Activated CD8-positive, alpha-beta T cell treated with anti-CD3 and anti-CD28 coated beads, Interleukin-2, amount 10 ng/mL, durations not matched to agents 7 days and 5 days (primary cell): ENCODE measurements at places on chromosomes 3 and 15. TPM values are rescaled to one million over a fixed set of nuclear protein-coding genes. Genes with fewer than 3 reads are reported as not detected.

Gene REC114
- not detected for total RNA-seq

DNA sequence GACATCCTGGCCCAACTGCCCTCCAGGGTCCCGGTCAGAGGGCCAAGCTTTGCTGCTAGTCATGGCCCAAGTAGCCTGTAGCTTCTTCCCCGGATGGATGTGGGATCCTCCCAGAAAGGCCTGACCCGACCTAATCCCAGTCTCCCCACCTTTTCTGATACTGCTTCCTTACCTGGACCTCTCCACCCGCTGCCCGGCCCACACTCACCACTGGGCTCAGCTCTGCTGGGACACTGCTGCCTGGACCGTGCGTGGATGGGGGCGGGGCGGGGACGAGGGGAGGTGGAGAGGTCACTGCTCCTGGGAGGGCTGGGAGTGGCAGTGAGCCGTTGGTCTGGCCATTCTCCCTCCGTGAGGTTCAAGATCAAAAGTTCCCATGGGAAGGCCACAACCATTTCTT lies 40.3 kb upstream of the FURIN start:
- H3K27ac ChIP-seq: peak overlapping the region; percentile 46
- H3K4me3 ChIP-seq: no peak overlapping the region

Gene PLS1
- total RNA-seq: 2.3 TPM

DNA sequence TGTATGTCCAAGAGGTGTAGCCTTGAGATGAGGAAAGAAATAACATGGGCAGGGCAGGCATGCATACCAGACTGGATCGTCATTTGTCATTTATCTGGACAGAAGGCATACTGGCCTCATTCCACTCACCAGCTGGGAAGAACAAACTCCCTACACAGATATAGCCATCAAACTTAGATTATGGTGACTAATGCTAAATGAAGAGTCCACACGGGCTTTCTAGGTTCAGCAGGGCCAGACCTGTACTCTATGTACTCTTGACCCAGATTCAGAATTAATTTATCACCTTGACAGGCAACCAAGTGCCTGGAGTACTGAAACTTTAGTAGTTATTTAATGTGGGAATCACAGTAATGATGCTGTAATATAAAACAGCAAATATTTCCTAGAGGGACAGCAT lies 164.3 kb upstream of the IL12A start:
- H3K27me3 ChIP-seq: peaks cover 3% of the 10 kb centered on the region
- no peak overlapping the region for H3K4me3 ChIP-seq
- no peaks in the 10 kb centered on the region for H3K4me1 ChIP-seq
- DNase-seq: no peak
- no peak overlapping the region for H3K27ac ChIP-seq
- no peaks in the 10 kb centered on the region for H3K36me3 ChIP-seq

DNA sequence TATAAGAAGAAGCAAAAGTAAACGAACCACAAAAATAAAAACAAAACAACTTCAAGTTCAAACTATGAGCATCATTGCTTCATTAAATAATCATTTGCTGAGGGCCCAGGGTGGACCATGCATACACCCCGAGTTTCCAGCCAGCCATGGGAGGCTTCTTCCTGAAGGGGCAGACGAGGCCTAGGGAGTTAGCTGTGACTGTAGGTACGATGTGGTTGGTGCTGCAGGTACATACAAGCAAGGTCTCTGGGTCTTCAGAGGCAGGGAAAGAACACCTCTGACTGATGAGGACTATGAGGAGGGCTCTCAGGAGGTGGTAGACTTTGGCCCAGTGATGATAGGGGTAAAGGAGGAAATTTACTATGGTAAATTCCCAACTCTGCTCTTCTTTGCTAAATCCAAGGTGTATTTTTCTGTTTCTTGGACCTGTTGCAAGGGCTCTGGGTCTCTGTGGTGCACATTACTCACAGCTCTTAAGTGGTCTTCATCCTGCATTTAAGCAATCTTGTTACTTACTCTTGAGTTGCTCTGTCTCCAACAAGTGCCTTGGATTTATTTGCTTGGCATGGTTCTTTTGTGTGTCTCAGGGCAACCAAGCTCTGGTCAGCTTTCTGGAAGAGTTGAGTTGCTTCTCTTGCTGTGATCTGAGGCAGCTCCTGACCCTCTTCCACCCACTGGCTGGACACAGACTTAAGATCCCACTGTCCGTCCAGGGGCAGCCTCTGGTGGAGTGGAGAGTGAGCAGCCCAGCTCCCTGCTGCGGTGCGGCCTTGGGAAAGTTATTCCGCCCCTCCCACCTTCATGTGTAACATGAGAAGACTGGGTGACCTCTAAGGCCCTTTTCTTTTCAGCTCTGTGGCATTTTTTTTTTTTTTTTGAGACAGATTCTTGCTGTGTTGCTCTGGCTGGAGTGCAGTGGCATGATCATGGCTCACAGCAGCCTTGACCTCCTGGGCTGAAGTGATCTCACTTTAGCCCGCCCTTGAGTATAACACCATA lies 56.1 kb upstream of the KIF23 start:
- no peaks in the 10 kb centered on the region for H3K27me3 ChIP-seq
- H3K36me3 ChIP-seq: no peaks in the 10 kb centered on the region
- no peak overlapping the region for H3K27ac ChIP-seq

DNA sequence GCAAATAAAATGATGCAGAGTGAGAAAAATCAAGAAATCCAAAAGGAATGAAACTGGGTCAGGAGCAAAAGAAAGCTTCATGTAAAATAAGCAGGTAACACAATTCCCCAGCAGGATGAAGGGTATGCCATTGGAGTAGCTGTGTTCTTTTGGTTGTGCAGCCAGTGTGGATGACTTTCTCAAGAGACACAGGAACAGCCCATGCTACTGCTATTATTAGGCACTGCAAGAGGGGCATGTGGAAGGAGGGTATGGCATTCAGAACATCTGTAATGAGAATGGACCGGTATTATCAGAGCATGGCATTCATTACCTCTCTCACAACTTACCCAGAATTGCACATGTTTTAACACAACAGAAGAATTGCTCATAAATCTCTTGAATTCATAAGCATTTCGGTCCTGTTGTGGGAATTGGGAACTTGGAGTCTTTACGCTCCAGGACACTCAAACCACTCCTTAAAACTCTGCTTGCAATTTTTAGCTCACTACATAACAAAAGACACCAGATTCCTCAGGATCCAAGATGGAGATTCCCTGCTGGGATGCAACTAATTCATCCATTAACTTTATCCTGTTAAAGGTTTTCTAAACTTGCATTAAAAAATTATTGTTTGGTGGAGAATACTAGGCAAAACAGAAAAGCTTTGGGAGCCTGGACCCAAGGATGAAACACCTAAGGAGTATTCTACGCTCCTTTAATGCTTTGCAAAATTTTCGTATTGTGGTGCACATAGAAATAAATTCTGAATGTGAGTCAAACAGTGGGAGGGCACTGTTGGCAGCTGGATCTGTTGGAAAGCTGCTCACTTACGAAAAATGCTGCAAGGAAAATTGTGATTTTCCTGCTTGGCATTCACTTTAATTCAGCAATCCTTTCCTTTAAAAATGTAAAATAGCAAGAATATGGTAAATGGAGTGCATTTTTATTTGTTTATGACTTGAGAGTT lies 34.6 kb upstream of the CDIN1 start:
- no peak for DNase-seq
- no peaks in the 10 kb centered on the region for H3K36me3 ChIP-seq
- no peaks in the 10 kb centered on the region for H3K4me1 ChIP-seq
- H3K4me3 ChIP-seq: no peak overlapping the region

Gene CIB2
- total RNA-seq: 1.4 TPM

GRCh38 chr3:108497271-108497670 lies 13.1 kb downstream of the MYH15 start:
- H3K36me3 ChIP-seq: no peaks in the 10 kb centered on the region
- no peak overlapping the region for H3K27ac ChIP-seq
- no peak overlapping the region for H3K4me3 ChIP-seq
- H3K27me3 ChIP-seq: no peaks in the 10 kb centered on the region
- H3K4me1 ChIP-seq: no peaks in the 10 kb centered on the region
- DNase-seq: no peak

DNA sequence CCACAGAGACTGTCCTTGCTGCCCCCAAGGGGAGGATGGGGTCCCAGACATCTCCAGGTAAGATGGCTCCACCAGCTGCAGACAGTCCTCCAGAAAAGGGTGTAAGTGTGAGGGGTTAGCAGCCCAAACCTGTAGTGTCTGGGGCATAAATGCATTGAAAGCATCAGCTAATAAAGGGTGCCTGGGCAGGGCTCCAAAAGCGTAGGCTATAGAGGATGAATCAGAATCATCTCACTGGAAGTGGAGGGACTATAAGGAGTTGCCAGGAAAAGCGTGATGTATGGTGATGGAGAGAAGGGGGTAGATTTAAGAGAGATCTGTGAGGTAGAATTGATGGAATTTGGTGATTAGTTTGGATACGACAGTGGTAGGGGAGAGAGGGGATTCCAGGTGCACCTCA lies 79.9 kb upstream of the ONECUT1 start:
- H3K27ac ChIP-seq: no peak overlapping the region
- no peaks in the 10 kb centered on the region for H3K4me1 ChIP-seq
- peaks cover 5% of the 10 kb centered on the region for H3K27me3 ChIP-seq
- H3K36me3 ChIP-seq: no peaks in the 10 kb centered on the region
- DNase-seq: no peak
- H3K4me3 ChIP-seq: no peak overlapping the region

DNA sequence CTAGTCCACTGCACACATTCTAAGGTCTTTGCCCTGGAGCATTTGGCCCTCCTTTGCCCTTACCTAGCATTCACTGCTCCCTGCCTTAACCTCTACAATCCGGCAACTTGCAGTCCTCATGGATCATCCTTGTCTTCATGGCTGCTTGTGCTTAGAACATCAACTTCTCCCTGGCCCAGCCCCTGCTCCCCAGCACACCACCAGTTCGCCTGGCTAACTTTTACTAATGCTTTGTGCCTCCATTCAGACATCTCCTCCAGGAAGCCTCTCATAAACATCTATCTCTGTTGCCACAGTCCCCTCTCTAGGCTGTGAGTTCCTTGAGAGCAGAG lies 57.1 kb downstream of the AAGAB start:
- no peaks in the 10 kb centered on the region for H3K27me3 ChIP-seq
- H3K4me3 ChIP-seq: no peak overlapping the region
- peak overlapping the region; percentile 45 for H3K27ac ChIP-seq
- H3K36me3 ChIP-seq: peaks cover 73% of the 10 kb centered on the region
- no peak for DNase-seq
- peaks cover 15% of the 10 kb centered on the region for H3K4me1 ChIP-seq

DNA sequence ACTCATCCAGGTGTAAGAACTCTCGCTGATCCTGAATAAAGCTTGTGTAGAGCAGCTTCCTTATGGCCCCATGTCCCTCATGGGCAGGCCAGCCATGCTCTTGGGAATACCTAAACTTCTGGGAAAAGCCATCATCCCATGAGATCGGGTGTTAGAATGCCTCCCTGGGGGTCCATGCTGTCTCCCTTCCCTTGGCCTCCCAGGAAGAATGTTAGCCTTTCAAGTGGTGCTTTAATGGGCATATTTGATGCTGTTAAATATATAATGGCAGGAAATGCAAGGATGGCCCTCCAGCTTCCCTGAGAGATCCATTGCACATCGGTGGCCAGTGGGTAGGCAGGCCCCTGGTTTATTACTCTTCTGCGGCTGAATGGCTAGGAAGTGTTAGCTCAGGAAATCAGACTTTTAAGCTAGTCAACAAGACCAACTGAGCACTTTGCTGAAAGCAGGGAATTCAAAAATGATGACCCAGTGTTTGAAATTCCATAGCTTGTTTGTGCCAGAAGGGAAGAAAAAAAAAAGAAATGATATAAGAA lies 60.5 kb upstream of the LRTM1 start:
- no peaks in the 10 kb centered on the region for H3K4me1 ChIP-seq
- no peak overlapping the region for H3K27ac ChIP-seq
- no peaks in the 10 kb centered on the region for H3K36me3 ChIP-seq
- no peaks in the 10 kb centered on the region for H3K27me3 ChIP-seq
- DNase-seq: no peak
- no peak overlapping the region for H3K4me3 ChIP-seq

Gene SCG3
- total RNA-seq: not detected

DNA sequence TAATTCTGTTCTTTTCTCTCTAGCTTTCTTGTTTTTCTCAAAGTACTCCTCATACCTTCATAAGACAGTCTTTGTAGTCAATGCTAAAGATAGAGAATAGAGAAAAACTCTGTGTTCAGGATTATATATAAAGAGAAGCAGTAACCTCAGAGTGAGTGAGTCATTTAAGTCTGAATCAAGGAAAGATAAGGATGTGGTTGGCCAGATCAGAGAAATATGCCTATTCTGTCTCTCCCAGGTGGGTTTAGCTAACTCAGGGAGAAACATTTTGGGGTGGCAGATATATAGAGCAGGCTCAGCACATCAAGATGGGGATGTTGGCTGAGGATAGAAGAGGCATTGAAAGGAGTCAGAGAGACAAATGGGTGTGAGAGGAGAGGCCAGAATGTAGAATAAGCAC lies 31.4 kb downstream of the GTF2E1 start:
- peaks cover 15% of the 10 kb centered on the region for H3K4me1 ChIP-seq
- no peaks in the 10 kb centered on the region for H3K27me3 ChIP-seq
- no peak for DNase-seq
- H3K4me3 ChIP-seq: no peak overlapping the region
